ENCODE measurements at places on chromosomes 5 and 9. TPM values are rescaled to one million over a fixed set of nuclear protein-coding genes. Genes with fewer than 3 reads are reported as not detected.

DNA sequence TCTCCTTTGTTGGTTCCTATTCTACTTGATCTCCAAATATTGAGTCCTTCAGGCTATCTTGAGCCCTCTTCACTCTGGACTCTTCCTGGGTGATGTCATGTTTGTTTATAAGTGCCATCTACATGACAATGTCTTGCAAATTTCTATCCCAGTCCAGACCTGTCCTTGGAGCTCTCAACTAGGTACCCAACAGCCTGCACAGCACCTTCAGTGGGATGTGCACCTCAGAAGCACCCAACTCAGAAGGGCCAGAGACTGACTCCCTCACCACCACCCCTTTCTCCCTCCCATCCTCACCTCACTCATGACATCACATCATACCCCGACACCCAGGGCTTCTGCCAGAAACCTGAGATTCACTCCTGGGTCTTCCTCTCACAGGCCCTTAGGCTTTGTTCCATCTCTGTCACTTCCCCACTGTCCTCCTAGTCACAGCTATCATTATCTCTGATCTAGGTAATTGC, 14.4 kb downstream of the TXN start:
- no peak for DNase-seq

- no peak for DNase-seq
Observed at GRCh38 chr5:12399868-12400267, 495.6 kb upstream of the CTNND2 start.

The GABRA1 gene
- total RNA-seq = not detected

- DNase-seq = no peak
Observed at GRCh38 chr5:89929173-89929572, 480.4 kb downstream of the CETN3 start.

DNA sequence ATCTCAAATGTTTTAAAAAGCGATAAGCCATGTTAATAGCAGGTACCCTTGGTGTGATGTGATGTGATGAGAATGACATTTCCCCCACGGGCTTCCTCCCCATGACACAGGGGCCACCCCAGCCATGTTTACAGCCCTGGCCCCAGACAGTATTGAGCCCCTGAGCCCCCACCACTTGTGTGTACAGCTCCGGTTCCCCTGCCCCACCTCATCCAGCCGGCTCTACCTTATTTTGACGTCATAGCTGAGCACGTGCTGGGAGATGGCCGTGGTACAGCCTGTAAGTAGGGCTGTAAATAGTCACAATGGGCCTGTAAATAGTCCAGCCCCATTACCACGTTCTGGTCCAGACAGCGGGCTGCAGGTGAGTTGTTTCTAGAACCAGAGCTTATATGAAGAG, 24.9 kb upstream of the HNRNPH1 start:
- no peak for DNase-seq

DNA sequence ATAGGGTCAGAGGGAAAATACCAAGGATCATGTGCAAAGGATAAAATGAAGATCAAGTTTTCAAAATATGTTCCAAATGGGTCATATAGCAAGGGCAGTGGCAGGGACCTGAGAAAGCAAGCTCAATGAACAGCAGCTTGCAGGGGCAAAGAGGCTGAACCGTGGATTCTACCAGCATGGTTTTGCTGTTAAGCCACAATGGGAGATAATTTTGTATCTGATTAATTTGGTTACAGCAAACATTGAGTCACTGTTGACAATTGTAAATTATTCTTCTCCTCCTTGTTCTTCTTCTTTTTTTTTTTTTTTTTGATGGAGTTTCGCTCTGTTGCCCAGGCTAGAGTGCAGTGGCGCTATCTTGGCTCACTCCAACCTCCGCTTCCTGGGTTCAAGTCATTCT, 18.4 kb upstream of the ERAP2 start:
- no peak for DNase-seq

- DNase-seq = no peak
Observed at GRCh38 chr9:36158917-36159316, 10.3 kb upstream of the CCIN start.

DNA sequence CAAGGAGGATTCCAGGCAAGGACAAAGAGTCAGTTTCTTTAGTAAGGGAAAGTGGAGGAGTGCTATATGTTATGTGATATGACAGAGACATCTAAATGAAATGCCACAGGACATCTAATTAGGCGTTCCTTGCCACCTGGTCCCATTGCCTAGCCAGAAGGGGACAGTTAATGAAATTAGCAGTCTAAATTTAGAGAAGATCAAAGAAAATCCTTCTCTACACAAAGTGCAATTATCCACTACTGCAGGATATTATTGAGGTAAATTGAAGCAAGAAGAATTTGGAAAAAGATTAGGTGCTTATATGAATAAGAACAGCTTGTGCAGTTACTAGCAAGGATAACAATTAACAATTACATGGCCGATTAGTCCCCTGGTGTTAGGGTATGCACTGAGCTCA, 495.3 kb upstream of the NMUR2 start:
- no peak for DNase-seq

GRCh38 chr5:43154469-43154868, 33.8 kb downstream of the ZNF131 start:
- no peak for DNase-seq

GRCh38 chr5:33641744-33642505, 201.2 kb downstream of the TARS1 start:
- DNase-seq = no peak

The PCDHB16 gene
- not detected for total RNA-seq

DNA sequence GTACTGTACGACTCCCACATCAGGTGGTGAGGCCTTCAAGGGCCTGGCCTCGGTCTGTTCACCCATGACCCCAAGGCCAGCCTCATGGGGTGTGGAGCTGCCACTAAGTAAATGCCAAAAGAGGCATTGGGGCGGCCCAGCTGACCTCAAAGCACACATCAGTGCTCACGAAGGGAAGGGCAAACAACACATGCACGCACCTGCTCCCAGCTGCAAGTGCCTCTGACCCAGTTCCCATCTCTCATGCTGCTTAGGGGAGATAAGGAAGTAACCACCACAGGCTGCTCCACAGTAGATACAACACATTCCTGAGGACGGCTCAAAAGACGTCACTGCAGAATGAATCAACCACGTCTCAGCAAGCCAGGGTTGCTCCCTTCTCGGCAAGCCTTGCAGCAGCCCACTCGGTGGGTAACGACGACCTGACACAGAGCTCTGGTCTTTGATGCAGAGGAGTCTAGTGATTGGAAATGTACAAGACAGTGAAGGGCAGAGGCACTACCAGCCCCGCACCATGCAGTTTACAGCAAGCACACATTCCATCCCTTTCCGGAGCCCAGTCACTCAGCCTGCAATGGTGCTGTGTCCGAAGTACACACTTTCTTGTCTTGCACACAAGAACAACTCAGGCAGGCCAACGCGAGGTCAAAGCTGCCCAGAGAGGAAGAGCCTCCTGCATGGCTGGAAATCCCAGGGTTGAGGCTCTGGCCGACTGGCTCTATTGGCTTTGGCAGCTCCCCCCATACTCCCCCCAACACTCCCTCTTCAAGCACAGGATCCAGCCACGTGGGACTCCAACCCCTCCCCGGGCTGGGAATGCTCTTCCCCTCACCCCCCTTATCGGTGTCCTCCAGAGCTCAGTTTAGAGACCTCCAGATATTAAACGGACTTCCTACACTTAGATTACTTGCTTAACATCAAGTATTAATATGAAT, 31.8 kb downstream of the FABP6 start:
- DNase-seq = no peak

The GPX8 gene
- total RNA-seq = not detected

DNA sequence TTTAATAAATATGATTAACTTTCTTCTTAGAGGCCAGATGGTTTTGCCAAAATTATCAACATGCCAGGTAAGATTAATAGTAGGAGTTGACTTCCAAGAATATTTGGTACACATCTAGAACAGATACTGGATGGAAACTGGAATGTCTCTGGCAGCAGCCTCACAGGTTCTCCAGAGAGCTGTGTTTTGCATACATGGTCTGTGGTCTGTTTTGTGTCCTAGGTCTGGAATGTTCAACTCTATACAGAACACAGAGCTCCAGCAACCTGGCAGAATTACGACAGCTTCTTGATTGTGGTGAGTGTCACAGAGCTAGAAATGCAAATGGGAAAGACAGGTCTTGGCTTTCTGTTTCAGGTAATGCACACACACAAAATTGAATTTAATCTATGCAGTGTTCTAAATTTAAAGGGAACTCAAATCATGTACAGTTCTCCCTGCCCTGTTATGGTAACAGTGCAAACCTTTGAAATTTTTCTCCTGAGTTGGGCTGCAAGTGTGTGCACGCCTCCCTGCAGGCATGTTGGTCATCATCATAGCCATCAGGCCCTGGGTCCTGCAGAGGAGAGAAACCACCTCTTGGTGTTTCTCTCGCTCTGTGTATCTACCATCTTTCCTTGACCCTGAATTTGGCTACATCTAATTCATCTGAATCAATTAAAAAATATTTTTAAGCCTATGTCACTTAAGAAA, 58.3 kb downstream of the PIK3R1 start:
- DNase-seq = no peak

DNA sequence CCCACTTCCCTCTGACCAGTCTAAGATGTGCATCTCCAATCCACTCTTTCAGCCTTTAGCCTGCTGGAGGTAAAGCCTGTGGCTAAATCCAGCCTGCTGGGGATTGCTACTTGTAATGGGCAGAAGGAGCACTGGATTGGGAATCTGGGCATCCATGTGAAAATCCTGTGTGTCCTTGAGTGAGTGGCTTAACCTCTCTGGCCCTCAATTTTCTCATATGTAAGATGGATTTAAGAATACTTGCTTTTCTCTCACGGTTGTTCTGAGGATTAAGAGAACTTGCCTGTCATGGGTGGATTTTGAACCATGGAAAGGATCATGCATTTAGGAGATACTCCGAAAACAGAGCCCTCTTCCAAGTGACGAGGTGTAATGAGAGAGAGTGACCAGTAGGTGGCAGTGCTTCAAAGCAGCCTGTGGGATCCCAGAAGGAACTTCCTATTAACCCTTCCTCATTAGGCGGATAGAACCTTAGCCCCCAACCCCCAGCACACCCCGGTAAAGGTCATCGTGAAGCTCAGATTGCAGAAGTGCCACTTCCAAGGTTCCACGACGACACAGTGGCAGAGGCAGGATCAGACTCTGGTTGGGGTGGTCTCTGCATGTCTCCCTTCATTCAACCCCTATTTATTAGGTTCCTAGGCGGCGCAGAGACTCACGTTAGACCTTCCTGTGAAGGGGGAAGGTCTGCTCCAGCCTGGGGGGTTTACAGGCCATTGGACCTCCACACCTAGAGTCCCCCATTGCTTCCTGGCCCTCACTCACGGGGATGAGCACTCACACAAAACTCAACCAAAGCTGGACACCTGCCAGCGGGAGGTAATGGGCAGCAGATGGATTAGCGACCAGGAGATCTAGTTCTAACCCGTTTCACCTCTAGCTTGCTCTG, 68.7 kb upstream of the ZNF618 start:
- peak; percentile 64 for DNase-seq

- DNase-seq = no peak
Observed at GRCh38 chr9:134908524-134909309, 9.0 kb downstream of the FCN1 start.

DNA sequence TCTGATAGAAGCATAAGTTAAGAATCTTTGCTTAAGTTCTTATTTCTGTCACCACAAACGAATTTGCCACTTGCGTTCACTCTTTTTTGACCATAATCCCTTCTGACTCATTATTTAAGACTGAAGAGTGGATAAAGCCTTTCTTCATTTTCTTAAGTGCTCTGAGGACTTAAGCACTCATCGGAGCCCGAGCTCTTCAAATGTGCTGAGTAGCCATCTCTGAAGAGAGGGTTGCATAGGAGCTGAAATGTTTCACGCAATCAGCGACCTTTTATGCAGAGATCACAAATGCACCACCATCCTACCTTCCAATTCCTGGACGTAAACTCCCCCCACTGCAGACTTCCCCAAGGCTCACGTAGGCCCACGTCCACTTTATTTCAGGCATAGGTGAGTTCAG, 699.2 kb downstream of the IRX1 start:
- no peak for DNase-seq

DNA sequence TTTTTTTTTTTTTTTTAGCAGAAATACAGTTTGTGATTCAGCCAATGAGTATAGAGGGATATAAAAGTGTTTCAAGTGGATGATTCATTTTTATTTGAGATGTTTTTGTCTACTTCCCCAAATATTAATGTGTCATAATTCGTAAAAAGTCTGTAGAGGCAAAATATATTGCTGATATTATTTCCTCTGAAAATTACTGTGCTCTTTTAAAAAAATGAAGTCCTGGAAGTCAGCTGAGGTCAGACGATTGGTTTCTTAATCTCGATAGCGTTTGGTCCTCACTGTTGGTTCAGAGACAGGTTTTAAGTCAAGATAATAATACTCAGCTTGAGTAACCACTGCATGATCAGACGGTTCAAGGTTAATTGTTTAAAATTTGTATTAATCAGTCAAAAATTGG, 19.5 kb downstream of the IL9 start:
- no peak for DNase-seq

GRCh38 chr5:142143878-142144277, 35.3 kb downstream of the NDFIP1 start:
- no peak for DNase-seq

The FCN1 gene
- not detected for total RNA-seq

The MRRF gene
- total RNA-seq = 51.0 TPM

- DNase-seq = no peak
Observed at GRCh38 chr5:89270901-89271300, 387.9 kb upstream of the MEF2C start.

- DNase-seq = no peak
Observed at GRCh38 chr5:150490754-150491153, 17.2 kb upstream of the NDST1 start.

DNA sequence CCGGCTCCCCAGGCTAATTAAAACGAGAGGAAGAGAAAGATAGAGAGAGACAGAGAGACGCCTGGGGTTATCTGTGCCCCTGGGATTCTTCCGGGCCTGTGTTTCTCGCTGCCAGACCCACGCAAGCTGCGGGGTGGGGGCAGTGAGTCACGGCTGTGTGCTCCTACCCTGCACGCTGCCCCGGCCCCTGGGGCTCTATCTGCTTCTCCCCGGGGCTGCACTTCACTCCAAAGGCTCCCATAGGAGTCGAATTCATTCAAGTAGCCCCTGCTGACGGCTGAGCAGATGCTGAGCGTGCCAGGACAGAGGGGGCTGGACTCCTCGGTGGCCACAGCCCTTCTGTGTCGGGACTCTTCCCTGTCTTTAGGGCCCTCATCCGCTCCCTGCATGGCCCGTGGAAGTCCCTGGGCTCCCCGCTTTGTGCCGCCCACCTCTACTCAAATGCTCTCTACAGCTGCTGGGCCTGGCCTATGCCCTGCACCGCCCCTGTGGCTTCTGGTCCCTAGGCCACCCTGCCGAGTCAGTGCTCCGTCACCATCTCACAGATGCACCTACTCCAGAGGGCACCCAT, 22.8 kb downstream of the SARDH start:
- no peak for DNase-seq

GRCh38 chr5:134510970-134511795, 14.3 kb upstream of the JADE2 start:
- DNase-seq = peak; percentile 83

GRCh38 chr9:90508940-90509339, 133.7 kb downstream of the DIRAS2 start:
- DNase-seq = no peak

The SPEF2 gene
- 6.5 TPM for total RNA-seq

The FBP1 gene
- total RNA-seq = 1.9 TPM

The SLC24A2 gene
- not detected for total RNA-seq

GRCh38 chr5:160092960-160093707, 26.1 kb downstream of the PWWP2A start:
- no peak for DNase-seq

The IRF1 gene
- total RNA-seq = 88.4 TPM

- DNase-seq = no peak
Observed at GRCh38 chr5:140152022-140152999, 22.7 kb upstream of the CYSTM1 start.

The CEL gene
- 2.1 TPM for total RNA-seq

Measured in activated naive CD4-positive, alpha-beta T cell treated with anti-CD3 and anti-CD28 coated beads for 36 hours (primary cell).